ENCODE measurements at places on chromosomes 1 and 21.

DNA sequence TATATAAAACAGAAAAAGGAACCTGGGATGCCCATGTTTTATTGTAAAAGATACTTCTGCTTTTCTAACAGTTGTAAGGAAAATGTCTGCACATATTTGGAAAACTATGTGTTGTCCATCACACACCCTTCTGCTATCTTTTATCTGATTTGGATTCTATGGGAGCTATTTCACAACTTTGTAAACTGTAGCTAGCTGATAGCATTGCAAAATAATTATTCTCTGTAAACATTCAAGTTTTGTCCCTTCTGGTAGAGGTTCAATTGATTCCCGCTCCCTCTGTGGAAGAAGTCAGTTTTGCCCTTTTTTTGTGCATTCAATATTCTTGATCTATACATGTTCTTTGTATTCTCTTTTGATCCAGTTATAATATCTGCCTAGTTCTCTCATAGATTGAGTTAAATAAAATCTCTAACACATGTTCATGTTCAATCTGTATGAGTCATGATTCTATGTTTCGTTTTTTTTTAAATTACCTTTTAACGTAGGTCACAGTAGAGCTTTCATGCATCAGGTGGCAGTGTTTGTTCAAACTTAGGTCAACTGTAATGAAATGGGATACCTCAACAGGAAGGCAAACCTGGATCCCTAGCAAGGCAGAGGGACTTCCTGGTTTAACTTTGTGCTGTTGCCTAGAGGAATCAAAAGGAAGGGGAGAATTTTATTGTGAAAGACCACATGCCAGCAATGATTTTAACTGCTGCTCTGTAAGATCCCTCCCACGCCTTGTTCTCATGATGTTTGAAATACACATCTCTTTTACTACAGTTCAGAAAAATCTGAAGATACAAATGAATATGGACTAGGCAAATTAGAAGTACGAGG, 26.0 kb upstream of the BCL9 start:
- DNase-seq: no peak

- DNase-seq: no peak
Observed at GRCh38 chr1:16207318-16208269, 4.9 kb downstream of the ARHGEF19 start.

- no peak for DNase-seq
Observed at GRCh38 chr1:178726545-178726944, 1.5 kb downstream of the RALGPS2 start.

DNA sequence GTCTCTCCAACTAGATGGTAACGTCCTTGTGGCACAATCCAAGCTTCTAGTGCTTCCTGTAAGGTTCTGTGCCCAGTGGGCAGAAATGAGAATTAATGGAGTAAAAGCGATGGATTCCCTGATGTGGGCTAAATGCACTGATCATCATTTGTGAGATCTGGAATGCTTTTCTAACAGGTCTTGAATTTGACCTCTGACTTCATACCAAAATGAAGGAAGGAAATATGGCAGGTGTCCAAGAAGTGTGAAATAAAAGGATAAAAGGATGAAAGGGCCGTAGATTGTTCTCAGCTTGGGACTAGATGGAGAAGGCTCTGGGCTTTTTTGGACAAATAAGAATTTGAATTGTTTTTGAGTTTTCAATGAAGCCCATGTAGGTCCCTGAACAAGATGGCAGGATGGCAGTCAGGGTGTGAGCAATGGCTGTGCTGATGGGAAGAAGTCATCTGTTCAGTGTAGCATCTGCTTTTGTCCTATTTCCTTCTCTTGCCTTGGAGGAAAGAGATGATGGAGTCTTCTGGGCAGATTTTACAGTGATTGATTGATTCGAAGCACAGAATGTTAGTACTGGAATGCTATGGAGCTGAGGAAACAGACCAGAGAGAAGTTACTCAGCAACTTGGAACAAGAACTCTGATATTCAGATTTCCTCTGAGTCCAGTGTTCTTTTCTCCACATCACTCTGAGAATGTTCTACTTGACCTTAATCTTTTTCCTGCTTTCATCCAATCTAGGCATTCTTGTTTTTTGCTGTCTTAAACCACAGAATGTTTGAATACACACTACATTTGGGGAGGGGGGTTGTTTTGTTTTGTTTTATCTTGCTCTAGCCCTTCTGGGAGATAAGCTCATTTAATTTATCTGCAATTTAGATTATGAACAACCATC, 286.0 kb downstream of the HLX start:
- DNase-seq: no peak

- no peak for DNase-seq
Observed at GRCh38 chr1:179340918-179341317, 24.9 kb upstream of the AXDND1 start.

DNA sequence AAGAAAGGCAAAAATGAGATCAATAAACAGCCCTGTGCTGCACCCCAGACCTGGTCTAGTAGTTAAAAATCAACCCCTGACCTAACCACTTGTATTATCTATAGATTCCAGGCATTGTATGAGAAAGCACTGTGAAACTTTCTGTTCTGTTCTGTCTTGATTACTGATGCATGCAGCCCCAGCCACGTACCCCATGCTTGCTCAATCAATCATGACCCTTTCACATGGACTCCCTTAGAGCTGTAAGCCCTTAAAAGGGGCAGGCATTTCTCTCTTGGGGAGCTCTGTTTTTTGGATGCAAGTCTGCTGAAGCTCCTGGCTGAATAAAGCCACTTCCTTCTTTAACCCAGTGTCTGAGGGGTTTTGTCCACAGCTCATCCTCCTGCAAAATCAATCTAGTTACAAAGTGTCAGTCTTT, 24.2 kb upstream of the CD34 start:
- no peak for DNase-seq

DNA sequence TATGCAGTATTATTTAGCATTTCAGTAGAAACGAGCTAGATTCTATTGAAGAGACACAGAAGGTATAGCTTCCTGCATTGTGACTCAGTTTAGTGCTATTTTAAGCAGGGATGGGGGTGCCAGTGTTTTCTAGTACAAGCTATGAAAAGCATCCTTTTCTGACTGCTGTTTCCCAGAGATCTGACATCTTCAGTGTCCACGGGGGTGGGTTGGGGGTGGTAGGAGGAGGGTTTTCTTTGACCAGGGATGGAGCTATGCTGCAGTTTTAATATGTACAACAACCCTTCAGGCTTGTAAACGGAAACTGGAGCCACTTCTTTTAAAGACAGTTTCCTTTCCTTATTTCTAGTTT, 2.7 kb upstream of the NEGR1 start:
- no peak for DNase-seq

DNA sequence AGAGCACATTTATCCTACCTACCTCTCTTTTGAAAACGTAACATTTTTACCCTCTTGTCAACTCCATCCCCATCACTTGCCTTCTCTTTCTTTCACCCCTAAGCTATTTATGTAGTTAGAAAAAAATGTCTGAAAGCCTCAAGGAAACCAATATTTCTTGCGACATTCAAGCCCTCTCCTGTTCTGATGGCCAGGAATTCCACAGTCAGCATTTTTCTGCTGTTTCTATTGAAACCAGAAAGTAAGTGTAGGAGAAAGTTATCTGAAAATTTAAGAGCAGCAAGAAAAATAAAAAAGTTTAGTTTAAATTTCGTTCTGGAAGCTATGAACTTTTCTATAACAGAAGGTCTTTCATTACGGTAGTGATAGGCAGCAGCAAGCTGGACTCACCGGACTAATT, 247.6 kb upstream of the PBX1 start:
- no peak for DNase-seq

GRCh38 chr1:246364415-246364941, 142.6 kb downstream of the SMYD3 start:
- DNase-seq: no peak

DNA sequence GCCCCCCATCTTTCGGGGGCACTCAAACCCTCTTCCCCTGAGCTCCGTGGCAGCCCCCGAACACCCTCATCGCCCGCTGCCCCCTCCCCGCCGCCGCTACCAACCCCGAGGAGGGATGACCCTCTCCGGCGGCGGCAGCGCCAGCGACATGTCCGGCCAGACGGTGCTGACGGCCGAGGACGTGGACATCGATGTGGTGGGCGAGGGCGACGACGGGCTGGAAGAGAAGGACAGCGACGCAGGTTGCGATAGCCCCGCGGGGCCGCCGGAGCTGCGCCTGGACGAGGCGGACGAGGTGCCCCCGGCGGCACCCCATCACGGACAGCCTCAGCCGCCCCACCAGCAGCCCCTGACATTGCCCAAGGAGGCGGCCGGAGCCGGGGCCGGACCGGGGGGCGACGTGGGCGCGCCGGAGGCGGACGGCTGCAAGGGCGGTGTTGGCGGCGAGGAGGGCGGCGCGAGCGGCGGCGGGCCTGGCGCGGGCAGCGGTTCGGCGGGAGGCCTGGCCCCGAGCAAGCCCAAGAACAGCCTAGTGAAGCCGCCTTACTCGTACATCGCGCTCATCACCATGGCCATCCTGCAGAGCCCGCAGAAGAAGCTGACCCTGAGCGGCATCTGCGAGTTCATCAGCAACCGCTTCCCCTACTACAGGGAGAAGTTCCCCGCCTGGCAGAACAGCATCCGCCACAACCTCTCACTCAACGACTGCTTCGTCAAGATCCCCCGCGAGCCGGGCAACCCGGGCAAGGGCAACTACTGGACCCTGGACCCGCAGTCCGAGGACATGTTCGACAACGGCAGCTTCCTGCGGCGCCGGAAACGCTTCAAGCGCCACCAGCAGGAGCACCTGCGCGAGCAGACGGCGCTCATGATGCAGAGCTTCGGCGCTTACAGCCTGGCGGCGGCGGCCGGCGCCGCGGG, 837 bp downstream of the FOXD3 start:
- DNase-seq: no peak

DNA sequence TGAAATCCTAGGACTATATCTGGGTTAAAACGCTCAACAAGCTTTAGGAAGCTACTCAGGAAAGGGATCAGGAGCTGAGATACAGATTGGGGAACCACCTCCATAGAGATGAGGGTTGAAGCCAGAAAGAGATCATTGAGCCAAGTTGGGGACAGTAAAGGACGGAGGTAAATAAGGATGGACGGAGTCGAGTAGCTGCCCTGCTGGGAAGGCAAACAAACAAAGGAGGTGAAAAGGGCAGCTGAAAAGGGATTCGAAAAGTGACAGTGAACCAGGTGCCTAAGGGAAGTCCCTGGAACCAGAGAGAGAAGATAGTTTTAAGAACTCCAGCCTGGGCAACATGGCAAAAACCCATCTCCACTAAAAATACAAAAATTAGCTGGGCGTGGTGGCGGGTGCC, 6.3 kb upstream of the CAMSAP2 start:
- no peak for DNase-seq

DNA sequence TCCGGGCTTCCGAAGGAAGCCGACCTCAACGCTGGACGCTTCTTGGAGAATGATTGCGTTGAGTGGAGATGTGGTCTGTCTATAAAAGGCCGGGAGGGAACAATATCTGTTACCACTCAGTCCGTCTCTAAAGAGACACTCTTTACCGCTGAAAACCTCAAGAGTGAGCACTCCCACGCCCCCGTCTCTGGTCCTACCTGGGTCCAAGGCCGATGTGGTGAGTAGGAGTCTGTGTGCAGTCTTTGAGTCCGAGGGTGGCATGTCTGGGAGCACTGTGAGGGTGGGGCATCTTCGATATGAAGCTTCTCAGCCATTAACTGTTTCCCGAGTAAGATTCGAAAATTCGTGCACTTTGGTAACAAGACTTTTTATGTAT, 576 bp downstream of the ZFP69 start:
- DNase-seq: no peak

- DNase-seq: no peak
Observed at GRCh38 chr21:41701749-41702148, 65.1 kb downstream of the RIPK4 start.

DNA sequence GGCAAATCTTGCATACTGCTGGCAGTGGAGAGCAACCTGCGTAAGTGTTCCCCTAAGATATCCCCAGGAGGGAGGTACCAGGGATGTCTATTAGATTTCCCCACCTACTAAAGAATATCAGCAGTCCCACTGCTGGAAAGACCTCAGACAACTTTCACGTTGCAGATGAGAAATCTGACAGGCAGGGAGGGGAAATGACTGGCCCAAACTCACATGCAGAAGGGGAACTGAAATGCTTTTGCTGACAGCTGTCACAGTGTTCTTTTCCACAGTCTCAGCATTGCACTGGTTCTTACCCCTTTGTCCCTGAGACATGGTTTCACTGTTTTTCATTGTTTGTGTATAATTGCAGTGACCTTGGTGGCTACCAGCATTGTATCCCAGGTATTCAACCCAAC, 84.8 kb upstream of the ATP1A1 start:
- DNase-seq: no peak

DNA sequence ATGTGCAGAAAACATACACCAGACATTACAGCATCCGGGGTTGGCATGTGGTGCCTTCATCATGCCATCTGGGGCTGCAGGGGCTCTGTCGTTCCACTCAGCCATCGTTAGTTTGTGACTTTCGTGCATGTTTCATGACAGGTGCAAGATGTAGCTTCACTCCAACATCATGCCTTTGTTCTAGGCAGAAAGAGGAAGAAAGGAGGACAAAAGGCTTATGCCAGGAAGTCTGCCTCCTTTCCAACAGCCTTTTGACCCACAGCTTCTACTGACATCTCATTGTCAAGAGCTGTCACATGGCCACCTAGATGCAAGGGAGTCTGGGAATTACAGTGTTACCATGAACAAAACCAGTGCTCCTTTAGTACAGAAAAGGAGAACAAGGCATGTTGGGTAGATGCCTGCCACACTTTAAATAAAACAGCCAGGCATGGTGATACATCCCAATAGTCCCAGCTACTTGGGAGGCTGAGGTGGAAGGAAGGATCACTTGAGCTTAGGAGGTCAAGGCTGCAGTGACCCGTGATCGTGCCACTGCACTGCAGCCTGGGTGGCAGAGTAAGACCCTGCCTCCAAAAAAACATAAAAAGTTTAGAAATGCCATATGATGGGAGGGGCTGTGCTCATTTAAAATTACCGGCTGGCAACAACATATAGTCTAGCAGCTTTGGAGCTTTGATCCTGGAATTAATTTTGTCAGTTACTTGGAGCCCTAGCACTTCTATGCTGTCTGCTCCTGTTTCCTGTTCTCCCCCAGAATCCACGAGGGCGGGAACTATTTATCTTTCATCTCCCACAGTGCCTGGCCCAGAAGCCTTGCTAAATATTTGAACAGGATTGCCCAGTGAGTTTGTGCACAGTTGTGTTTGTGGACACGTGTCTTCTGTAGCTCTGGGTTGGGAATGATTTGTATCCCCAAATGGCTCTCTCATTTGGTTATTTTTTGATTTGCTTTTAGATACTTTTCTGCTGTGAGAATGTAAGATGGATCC, 7.4 kb downstream of the DOP1B start:
- no peak for DNase-seq

DNA sequence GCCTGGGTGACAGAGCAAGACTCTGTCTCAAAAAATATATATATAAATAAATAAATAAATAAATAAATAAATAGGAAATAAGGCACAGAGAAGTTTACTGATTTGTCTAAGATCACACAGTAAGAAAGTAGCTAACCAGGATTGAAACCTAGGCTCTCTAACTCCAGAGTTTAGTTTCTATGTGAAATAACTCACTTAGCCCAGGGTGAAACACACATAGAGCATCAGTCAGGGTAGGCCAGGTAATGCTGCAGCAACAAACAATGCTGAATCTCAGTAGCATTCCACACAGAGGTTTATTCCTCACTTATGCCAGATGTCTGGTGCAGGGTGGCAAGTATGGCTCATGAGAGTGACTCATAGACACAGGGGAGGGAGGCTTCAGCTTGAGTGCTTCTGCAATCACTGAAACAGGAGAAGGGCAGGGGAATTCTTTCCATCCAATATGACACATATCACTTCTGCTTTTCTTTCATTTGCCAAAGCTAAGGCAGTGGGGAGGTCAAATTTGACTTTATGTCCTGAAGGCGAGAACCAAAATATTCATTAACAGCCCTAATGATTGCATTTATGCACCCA, 37.1 kb upstream of the KANK4 start:
- DNase-seq: no peak

All from activated CD4-positive, alpha-beta T cell treated with anti-CD3 and anti-CD28 coated beads for 1 hour (primary cell).